ENCODE measurements at places on chromosomes 2 and 18. TPM values are rescaled to one million over a fixed set of nuclear protein-coding genes. Genes with fewer than 3 reads are reported as not detected.

DNAJC5G gene
- not detected for total RNA-seq

THSD7B gene
- total RNA-seq: not detected

NDC80 gene
- 10.7 TPM for total RNA-seq

LIMS2 gene
- total RNA-seq: 5.6 TPM

FEV gene
- total RNA-seq: not detected

ASXL3 gene
- not detected for total RNA-seq

RAB6C gene
- total RNA-seq: not detected

CTAGE1 gene
- not detected for total RNA-seq

PNPT1 gene
- 32.5 TPM for total RNA-seq

GGCX gene
- 36.1 TPM for total RNA-seq

ACOXL gene
- not detected for total RNA-seq

TTC27 gene
- 23.7 TPM for total RNA-seq

RPRM gene
- not detected for total RNA-seq

RAX gene
- total RNA-seq: not detected

ANKRD12 gene
- total RNA-seq: 4.5 TPM

CDH2 gene
- 32.4 TPM for total RNA-seq

CRACDL gene
- total RNA-seq: 0.97 TPM

MEP1B gene
- total RNA-seq: 0.07 TPM

ITPRIPL1 gene
- not detected for total RNA-seq

LOXHD1 gene
- not detected for total RNA-seq

CTNNA2 gene
- total RNA-seq: 0.35 TPM

CPO gene
- not detected for total RNA-seq

AQP4 gene
- not detected for total RNA-seq

NOL4 gene
- total RNA-seq: not detected

SERPINB11 gene
- total RNA-seq: not detected

MRO gene
- 0.05 TPM for total RNA-seq

EIF2AK2 gene
- total RNA-seq: 17.5 TPM

CCDC68 gene
- 3.8 TPM for total RNA-seq

CHRND gene
- total RNA-seq: not detected

UGT1A8 gene
- not detected for total RNA-seq

LINC00305 gene
- not detected for total RNA-seq

KCNF1 gene
- total RNA-seq: 21.8 TPM

TUBA4B gene
- 0.35 TPM for total RNA-seq

CD302 gene
- total RNA-seq: 2.0 TPM

AQP12B gene
- total RNA-seq: not detected

TMEM37 gene
- total RNA-seq: 1.8 TPM

AGXT gene
- total RNA-seq: not detected

EPG5 gene
- total RNA-seq: 4.0 TPM

SPC25 gene
- 20.3 TPM for total RNA-seq

CDK15 gene
- total RNA-seq: not detected

Measured in A549 treated with CORT108297 at 1 μM for 4 hours (cell line).